ENCODE measurements at places on chromosomes 6 and 20.

DNA sequence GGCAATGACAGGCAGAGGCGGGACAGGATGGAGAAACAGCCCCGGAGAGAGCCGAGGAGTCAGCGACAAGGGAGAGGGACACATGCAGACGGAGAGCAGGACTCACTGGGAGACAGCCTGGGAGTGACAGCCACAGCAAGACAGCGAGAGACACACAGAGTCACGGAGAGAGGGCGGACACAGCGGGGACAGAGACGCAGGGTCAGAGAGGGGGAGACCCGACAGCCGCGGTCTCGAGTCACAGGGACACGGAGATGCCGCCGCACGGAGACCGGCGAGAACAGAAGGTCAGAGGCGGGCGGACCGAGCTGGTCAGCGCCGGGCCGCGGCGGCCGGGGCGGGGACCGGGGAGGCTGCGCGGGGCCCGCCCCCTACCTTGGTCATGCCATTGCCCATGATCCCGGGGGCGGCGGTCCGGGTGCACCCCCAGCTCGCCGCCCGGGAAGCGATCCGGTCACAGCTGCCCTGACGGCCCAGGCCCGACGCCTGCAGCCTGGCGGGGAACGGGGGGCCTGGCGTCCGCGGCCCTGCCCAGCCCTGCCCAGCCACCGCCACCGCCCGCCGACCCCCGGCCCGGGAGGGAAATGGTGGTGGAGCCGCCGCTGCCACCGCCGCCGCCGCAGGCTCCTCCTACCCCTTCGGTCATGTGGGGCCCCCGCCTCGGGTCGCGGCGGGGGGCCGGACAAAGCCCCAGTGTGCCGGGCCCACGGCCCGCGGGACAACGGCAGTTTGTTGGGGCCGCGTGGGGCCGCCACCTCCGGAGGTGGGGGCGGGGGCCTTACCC lies at the start of the genes DUSP15 and TTLL9:
DUSP15 (minus strand) TSS at position 586 of the 784 bp plus-strand sequence; CDS start at position 396, 190 bp downstream.
TTLL9 (plus strand) TSS at position 693 of the 784 bp plus-strand sequence. CDS start 493 bp downstream, outside the sequence.
- peak; percentile 64 for DNase-seq

GRCh38 chr20:62696434-62696957 lies 12.1 kb upstream of the NTSR1 start:
- DNase-seq, result peak; percentile 6

- DNase-seq, result no peak
Measured at GRCh38 chr6:160277546-160277945, 18.9 kb upstream of the SLC22A2 start.

- DNase-seq, result no peak
Measured at GRCh38 chr6:127956956-127957355, 56.1 kb upstream of the THEMIS start.

- no peak for DNase-seq
Measured at GRCh38 chr6:129485746-129486145, 224.2 kb downstream of the ARHGAP18 start.

- DNase-seq, result no peak
Measured at GRCh38 chr6:2982426-2983117, 11.2 kb upstream of the SERPINB6 start.

DNA sequence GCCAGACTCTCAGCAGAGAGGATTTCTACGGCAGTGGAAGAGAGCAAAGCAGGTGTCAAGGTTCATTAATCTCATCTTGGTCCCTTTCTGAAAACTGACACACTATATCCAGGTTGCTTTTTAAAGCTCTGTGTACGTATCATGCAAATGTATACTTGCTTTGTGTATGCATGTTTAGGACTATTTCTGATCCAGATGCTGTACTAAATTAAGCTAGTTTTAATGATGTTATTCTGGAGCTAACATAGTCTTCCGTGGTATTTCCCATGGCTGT lies 59.2 kb upstream of the SNX9 start:
- no peak for DNase-seq

DNA sequence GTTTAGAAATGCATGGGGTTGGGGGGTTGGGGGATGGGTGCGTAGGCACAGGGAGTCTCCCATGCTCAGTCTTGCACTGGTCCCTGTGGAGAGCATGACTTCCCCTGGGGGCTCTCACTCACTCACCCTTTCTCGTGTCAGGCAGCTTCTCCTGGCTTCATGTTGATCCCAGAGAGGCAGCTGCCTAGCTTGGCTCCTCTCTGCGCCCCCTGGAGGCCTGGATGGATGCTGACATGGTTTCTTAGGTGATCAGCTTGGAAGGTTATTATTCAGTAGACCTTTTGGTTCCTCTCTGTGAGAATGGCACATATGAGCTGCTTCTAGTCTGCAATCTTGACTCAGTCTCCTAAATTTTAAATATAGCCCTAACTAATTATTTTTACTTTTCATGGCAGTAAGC lies 109.3 kb upstream of the FAM83B start:
- no peak for DNase-seq

DNA sequence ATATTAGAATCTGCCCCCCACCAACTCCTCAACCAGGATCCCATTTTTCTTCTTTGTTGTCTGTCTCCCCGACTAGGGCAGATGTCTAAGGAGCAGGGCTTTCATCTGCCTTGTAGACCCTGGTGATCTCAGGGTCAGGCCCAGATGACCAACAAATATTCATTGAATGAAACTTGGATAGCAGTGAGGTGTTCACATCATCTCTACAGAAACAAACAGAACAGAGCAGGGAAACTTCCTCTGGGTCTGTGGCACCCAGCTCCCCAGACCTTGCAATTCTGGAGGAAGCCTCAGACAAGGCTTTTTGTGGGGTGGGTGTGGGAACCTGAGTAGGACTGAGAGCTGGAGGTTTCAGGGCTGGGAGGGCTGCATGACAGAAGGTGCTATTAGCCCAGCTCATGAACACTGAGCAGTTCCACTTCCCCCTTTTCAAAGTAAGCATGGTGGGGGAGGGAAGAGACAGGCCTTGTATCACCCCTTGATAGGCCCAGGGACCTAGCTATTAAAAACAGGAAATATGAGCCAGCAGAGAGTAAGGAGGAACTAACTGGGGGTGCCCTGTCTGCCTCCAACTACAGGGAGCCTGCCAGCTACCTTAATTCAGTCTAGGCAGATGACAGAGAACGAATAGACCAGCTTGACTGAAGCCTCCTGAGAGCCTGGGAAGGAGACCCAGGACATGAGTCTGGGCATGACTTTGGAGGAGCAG lies 37.3 kb upstream of the TOP1 start:
- DNase-seq, result no peak

GRCh38 chr6:121984956-121985355 lies 414.5 kb upstream of the HSF2 start:
- DNase-seq, result no peak

- DNase-seq, result no peak
Measured at GRCh38 chr20:8360035-8360434, 228.0 kb downstream of the PLCB1 start.

DNA sequence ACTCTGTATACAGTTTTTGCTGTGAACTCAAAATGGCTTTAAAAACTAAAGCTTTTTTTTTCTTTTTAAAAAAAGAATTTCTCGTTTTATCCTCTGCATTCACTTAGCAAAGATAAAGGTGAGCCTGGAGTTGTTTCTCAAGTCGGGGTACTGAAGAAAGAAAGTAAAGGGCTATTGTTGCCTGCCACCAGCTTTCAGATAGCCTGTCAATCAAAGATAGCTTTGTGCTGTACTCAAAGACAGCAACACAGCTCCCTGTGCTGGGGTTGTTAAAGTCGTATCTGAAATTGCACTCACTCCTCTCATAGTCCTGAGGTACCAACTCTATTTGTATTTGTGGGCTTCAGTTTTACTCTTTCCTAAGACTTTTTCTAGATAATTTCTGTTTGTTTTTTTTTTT lies 710.1 kb upstream of the ID4 start:
- no peak for DNase-seq

GRCh38 chr6:47235964-47236760 lies 73.5 kb downstream of the TNFRSF21 start:
- DNase-seq, result peak; percentile 40

DNA sequence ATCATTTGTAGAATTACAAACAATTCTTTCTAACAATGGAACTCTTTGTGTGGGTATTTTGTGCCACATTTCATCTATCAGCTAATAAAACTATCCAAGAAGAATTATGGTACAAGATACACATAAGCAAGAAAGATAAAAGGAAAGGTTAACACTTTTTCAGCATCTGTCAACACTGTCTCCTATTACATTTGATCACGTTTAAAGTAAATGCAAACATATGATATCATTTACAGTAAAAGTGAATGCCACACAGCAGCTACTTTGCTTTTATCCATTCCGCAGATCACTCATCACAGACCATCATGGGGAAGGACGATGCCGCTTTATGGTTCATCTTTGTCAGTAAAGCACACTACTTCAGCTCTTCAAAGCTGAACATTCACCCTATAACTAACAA lies 456.4 kb upstream of the MANEA start:
- no peak for DNase-seq

Data from left ventricle myocardium superior (tissue), 1 donor.